OCI-LY7 (cell line): ENCODE measurements at places on chromosomes 6 and 20. TPM values are rescaled to one million over a fixed set of nuclear protein-coding genes. Genes with fewer than 3 reads are reported as not detected.

Gene SLC22A23
- total RNA-seq, result not detected in 2 replicates

Gene NKAPL
- not detected in 2 replicates for total RNA-seq

Gene OR12D3
- not detected in 2 replicates for total RNA-seq

Gene WFDC12
- not detected in 2 replicates for total RNA-seq

Gene KHDC1L
- not detected in 2 replicates for total RNA-seq

Gene ROS1
- total RNA-seq, result not detected in 2 replicates

Gene CLDN20
- not detected in 2 replicates for total RNA-seq

Gene ZKSCAN3
- total RNA-seq, result 6.7 and 7.1 TPM in 2 replicates

Gene GRM1
- total RNA-seq, result not detected in 2 replicates

Gene RIPPLY2
- not detected in 2 replicates for total RNA-seq

Gene SLC22A16
- total RNA-seq, result not detected in 2 replicates

Gene TFAP2D
- total RNA-seq, result not detected in 2 replicates

Gene MYLK4
- 0.24 and 0.36 TPM in 2 replicates for total RNA-seq

Gene KCNK5
- not detected in 2 replicates for total RNA-seq

Gene FAM83C
- total RNA-seq, result not detected in 2 replicates

Gene CCDC170
- not detected in 2 replicates for total RNA-seq

Gene PHACTR1
- total RNA-seq, result 15.4 and 25.1 TPM in 2 replicates

Gene PACRG
- not detected in 2 replicates for total RNA-seq

Gene FAM83B
- total RNA-seq, result not detected in 2 replicates

Gene SLC17A9
- 8.1 and 13.2 TPM in 2 replicates for total RNA-seq

Gene MAS1
- not detected in 2 replicates for total RNA-seq

Gene NKX2-2
- total RNA-seq, result not detected in 2 replicates

Gene TBX18
- not detected in 2 replicates for total RNA-seq

Gene GPR6
- total RNA-seq, result not detected in 2 replicates

Gene BMP6
- 0.94 and 1.1 TPM in 2 replicates for total RNA-seq

Gene GPR63
- 1.5 and 1.6 TPM in 2 replicates for total RNA-seq

Gene RNF39
- not detected in 2 replicates for total RNA-seq

Gene CST2
- not detected in 2 replicates for total RNA-seq

Gene CDYL
- 68.4 and 76.4 TPM in 2 replicates for total RNA-seq

Gene TPBG
- not detected in 2 replicates for total RNA-seq

Gene CHMP4B
- 80.4 and 84.2 TPM in 2 replicates for total RNA-seq

Gene THBS2
- total RNA-seq, result not detected in 2 replicates

Gene OPN5
- not detected in 2 replicates for total RNA-seq

Gene IPCEF1
- not detected in 2 replicates for total RNA-seq

Gene LRRN4
- total RNA-seq, result not detected in 2 replicates

Gene SLC4A11
- total RNA-seq, result 26.9 and 27.5 TPM in 2 replicates

Gene GABBR1
- 33.6 and 37.1 TPM in 2 replicates for total RNA-seq

Gene NR2E1
- not detected in 2 replicates for total RNA-seq

Gene EEF1A1
- 8,197 and 8,593 TPM in 2 replicates for total RNA-seq

Gene CBLN4
- total RNA-seq, result not detected in 2 replicates

Gene C20orf141
- not detected in 2 replicates for total RNA-seq

Gene GSTA2
- not detected in 2 replicates for total RNA-seq

Gene SH3BGRL2
- total RNA-seq, result 0.09 and 0.25 TPM in 2 replicates

Gene LST1
- 4.2 and 4.9 TPM in 2 replicates for total RNA-seq
